Dermis microvascular lymphatic vessel endothelial cell (primary cell): ENCODE measurements at places on chromosomes 12 and 14. TPM values are rescaled to one million over a fixed set of nuclear protein-coding genes. Genes with fewer than 3 reads are reported as not detected.

Gene TMTC1
- total RNA-seq: 0.77 and 6.3 TPM in 2 replicates

Gene EPYC
- total RNA-seq: not detected in 2 replicates

Gene SMCO2
- total RNA-seq: 0.13 TPM in 2 replicates

Gene KRT82
- not detected in 2 replicates for total RNA-seq

Gene CD163
- total RNA-seq: under 0.01 TPM in 1 of 2 replicates, not detected in the other

Gene DEPDC4
- 0.13 and 0.26 TPM in 2 replicates for total RNA-seq

Gene RHOJ
- 65.9 and 163 TPM in 2 replicates for total RNA-seq

Gene FAIM2
- not detected in 2 replicates for total RNA-seq

Gene IFNG-AS1
- total RNA-seq: not detected in 2 replicates

Gene KRT3
- total RNA-seq: not detected in 2 replicates

Gene REC8
- 1.0 and 1.7 TPM in 2 replicates for total RNA-seq

Gene SPX
- total RNA-seq: not detected in 2 replicates

Gene CRACR2A
- total RNA-seq: 15.4 and 15.9 TPM in 2 replicates

Gene CAPZA3
- not detected in 2 replicates for total RNA-seq

Gene DICER1
- total RNA-seq: 24.8 and 27.8 TPM in 2 replicates

Gene STAT2
- total RNA-seq: 44.3 and 63.1 TPM in 2 replicates

Gene KRT72
- not detected in 2 replicates for total RNA-seq

Gene TMEM253
- 0.13 TPM in 1 of 2 replicates, not detected in the other for total RNA-seq

Gene LALBA
- total RNA-seq: not detected in 2 replicates
